Right forelimb (tissue), 1 donor: ENCODE measurements at places on chromosomes 1 and 21.

DNA sequence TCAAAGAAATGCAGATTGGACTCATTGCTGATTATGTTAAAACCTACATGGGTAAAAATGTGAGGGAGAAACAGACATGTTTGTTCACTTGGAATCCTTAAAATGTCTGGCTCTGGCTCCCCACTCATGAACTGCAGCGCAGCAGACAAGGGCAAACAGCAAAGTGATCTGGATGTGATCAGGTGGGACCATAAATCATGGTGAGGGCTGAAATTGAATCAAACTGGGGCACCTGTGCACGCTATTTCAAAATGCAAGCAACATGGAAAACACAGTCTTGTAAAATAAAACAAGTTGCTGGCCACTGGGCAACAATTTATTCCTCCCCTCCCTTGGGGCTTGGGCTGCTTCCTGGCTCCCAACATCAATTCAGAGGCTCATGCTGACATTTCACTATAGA, 373.4 kb downstream of the SEC16B start:
- no peak for DNase-seq

DNA sequence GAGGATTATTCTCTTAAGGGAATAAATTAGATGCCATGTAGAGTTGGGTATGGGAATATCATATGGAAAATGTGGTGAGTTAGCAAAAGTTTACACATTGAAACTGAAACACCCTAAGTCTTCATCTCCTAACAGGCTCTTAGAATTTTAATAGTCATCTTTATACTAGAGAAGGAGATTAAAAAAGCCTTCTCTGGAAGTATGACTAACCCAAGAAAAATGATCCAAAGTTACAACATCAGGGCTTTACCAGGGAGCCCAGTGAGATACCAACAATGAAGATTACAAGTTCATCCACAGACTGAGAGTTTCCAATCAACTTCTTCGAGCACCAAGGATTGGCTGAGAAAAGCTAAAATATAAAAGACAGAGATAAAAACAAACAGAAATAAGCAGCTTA, 70.0 kb upstream of the KIAA0040 start:
- DNase-seq = no peak

GRCh38 chr21:43739621-43740435, 20.9 kb downstream of the PDXK start:
- no peak for DNase-seq

DNA sequence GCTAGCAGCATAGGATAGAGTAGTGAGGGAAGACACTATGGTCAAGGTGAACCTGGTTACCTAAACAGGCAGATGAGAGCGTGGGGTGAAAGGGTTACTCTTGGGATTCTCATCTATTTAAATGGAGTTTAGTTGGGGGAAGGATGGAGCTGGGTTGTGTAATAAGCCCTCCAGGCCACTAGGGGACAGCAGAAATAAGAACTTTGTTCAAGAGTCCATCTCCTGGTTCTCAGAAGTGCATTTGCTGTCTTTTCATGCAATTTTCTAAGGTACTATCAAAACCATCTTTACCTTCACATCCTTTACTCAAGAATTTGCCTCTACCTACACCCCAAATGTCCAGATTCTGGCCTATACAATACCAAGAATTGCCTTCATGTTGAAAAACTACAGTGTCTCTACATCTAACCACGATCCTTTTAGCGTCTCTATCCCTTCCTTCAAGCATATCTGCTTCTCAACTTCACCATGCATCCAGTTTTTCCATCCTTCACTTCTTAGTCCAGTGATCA, 28.0 kb downstream of the SLAMF1 start:
- no peak for DNase-seq

DNA sequence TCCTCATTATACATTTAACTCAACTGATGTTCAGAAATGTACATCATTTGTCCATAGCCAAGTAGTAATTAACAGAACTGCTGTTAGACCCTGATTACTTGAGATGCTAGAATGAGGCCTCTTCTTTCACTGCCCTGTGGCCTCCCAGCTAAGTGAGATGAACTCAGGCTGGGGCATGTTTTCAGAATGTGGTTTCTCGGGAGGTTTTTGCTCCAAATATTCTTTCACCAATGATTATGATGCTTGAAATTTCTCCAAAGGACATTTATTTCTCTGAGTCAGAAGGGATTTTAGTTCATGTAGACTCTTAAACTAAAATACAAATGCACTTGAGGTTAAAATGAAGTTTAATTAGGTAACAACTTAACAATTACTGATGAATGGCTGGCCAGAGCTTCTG, 34.6 kb upstream of the ADAMTS5 start:
- DNase-seq = no peak

- no peak for DNase-seq
These were observed 1.4 kb downstream of the MACF1 start for GRCh38 chr1:39205781-39206464.

- DNase-seq = peak; percentile 68
These were observed 76.5 kb downstream of the DHRS3 start for GRCh38 chr1:12541274-12542137.

DNA sequence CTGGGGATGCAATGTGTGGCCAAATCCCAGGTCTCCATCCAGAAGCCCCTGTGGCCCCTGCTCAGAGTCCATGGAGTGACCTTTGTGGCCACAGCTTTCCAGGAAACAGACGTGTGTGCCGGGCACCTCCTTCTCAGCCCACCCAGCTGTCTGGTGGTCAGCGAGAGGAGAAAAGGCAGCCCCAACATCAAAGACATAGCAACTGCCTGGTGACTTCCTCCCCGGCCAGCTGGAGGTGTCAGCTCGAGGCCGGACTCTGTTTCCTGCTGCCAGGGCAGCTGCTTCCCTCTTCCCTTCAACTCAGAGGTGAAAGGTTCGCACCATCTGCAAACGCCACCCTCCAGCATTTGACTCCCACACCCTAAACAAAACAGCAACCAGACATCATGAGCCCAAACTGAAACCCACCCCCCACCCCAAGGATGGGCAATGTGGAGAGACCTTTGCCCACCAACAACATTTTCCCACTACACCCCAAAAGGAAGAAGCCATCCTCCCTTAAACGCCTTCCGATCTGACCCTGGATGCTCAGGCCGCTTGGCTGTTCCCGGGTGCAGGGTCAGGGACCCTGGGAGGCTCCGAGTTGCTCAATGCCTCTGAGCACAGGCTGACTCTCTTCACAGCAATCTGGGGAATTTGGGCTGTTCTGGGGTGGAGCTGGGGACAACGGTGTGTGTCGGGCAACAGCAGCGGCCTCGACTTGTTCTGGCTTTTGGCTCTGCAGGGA, 162.3 kb downstream of the PSMG1 start:
- no peak for DNase-seq

DNA sequence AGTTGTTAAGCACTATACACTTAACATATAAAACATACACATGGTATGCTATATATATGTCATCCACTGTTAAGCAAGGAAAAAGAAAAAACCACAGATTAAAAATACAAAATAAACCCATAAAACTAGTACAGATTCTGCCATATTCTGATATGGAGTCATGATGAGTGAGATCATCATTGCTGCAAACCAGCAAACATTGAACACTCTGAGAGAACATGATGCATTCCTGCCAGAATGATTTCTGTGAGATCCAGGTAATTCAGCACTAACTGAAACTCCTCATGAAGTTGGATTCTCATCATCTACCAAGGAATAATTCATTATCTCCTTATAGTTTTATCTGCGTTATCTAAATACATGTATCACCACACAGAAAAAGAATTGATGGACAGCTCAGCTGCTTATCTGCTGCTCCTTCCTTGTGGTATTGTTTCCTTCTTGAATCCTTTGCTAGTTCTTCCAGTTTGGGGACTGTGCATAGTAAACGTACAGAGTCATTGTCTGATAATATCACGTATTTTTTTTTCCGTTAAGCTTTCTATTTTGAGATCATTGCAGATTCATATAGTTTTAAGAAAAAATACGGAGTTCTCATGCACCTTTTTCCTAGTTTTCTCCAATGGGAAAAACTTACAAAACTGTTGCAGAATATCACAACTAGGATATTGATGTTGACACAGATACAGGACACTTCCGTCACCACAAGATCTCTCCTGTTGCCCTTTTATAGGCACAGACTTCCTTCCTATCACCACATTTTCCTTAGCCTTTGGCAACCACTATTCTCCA, 9.3 kb downstream of the RAB4A start:
- no peak for DNase-seq

DNA sequence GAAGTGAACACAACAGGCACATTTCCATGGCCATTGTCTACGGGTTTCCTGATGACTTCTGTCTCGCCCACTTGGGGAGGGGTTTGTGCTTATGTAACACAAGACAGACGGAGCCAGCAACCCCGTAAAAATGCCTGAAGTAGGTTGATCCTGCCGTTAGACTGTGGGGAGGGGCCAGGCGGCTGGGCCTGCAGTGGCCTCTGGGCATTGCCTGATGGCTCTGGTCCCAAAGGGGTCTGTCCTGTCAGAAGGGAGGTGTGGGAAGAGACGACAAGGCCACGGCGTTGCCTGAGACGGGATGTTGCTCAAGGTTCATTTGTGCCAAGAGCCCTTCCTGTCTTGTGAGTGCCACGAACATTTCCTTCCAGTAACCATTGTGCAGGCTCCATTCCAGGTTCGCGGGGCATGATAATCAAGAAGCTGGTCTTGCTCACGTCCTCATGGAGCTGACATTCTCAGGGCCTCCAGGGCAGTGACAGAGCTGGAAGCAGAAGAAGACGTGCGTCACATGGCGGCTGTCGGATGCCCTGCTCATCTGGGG, 44.7 kb downstream of the ABCG1 start:
- DNase-seq = no peak

GRCh38 chr1:19403256-19403655, 82.1 kb downstream of the CAPZB start:
- DNase-seq = no peak

DNA sequence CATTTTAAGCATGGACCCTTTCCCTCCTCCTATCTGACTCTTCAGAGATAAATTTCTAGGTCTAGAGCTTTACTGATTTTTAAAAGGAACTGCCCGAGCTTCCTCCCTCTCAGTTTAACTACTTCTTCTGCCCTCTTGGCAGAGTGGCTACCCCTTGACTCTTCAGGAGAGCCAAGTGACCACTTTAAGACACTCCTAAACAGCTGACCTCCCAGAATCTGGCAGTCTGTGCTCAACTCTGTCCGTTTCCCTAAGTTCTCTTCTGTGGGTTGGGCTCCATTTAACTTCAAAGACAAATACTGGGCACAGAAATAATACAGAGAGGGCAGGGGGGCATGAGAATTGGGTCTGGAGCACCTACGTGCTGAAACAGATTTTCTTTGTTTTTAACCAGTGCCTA, 196.3 kb upstream of the FOXD3 start:
- DNase-seq = no peak

DNA sequence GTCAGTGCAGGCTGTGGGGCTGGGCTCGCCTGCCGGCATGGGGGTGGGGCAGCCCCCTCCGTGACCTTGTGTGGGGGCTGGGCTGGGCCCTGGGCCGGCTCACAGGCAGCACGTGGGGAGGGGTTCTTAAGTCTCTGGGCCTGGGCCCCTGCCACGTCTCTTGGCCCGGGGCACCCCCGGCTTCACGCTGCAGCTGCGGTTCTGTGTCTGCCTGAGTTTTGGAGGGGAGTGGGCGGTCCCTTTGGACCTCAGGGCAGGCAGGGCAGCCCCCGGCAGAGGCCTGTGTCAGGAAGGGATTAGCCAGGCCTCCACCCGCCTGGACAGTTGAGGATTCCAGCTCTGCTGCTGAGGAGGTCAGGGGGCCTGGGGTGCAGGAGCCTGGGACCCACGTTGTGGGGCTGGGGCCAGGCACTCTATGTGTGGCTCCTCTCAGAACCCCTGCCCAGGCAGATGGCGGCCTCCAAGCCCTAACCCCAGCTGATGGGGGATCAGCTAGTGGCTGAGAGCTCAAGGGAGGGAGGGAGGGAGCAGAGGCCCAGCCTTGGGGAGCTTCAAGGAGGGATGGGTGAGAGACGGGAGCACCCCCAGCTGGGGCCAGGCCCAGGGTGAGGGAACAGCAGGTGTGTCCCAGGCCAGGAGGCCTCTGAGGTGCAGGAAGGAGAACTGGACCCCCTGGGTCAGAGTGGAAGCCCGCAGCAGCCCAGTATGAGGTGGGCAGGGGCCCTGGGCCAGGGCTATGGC, 1.8 kb upstream of the PLCH2 start:
- DNase-seq = no peak

DNA sequence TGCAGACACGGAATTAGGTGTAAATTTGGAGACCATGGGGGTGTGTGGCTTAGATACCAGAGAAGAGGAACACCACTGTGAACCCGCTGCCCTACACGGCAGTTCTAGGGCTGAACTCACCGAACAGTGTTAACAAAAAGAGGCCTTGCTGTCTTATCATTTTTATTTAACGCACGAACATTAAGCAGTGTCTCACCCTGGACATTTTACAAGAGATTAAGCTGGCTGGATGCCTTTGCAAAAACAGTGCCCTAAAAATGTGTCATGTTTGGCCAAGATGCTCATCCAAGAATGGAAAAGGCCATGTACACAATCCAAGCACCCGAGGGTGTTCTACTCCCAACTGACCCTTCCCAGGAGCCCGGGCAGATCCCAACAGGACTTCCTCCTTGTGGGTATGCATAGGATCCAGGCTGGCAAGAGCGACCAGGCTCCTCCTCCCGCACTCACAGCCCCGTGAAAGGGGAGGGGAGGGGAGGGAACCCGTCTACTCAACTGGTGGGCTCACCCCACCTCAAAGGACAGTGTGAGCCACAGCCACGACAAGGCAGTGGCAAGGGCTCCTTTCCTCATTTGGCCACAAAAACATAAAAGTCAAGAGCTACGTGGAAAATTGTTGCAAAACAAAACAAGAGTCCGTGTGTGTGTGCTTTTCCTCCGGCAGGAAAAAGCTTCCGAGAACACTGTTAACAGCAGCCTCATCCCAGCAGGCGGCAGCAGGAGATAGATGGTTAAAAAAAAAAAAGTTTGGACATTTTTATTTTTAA, 20.3 kb downstream of the C2CD2 start:
- no peak for DNase-seq

DNA sequence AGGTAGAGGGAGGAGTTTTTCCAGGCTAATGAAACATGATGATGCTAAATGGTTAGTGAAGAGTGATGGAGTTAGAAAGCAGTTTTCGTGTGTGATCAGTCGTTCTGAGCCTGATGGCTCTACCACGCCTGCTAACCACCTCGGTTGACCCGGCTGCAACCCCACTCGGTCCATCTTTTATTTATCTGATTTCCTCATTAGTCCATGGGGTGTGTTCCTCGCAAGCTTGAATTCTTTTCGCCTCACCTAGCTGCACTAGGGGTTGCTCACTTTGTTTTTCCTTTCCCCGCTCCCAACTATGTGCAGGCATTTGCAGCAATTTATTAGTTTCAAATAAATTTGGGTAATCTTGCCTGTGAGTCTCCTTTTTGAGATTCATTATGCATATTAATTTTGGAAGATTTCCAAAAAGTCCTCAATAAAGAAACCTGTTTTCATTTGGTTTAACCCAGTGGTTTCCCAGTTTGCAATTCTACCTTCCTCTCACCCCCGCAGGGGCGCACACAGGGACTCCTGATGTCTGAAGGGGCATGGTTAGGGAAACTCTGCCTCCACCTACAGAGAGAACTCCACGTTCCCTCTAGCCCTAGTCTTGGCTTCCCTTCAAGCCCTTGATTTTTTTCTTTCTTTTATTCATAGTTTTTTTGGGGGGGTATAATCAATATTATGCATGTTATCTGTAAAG, 12.6 kb downstream of the B3GALT5 start:
- DNase-seq = no peak

GRCh38 chr1:89699451-89699986, 66.6 kb downstream of the LRRC8C start:
- no peak for DNase-seq
